H4 (cell line): ENCODE measurements at places on chromosomes 2 and 18. TPM values are rescaled to one million over a fixed set of nuclear protein-coding genes. Genes with fewer than 3 reads are reported as not detected.

Gene SERPINB4
- not detected in 2 replicates for total RNA-seq

DNA sequence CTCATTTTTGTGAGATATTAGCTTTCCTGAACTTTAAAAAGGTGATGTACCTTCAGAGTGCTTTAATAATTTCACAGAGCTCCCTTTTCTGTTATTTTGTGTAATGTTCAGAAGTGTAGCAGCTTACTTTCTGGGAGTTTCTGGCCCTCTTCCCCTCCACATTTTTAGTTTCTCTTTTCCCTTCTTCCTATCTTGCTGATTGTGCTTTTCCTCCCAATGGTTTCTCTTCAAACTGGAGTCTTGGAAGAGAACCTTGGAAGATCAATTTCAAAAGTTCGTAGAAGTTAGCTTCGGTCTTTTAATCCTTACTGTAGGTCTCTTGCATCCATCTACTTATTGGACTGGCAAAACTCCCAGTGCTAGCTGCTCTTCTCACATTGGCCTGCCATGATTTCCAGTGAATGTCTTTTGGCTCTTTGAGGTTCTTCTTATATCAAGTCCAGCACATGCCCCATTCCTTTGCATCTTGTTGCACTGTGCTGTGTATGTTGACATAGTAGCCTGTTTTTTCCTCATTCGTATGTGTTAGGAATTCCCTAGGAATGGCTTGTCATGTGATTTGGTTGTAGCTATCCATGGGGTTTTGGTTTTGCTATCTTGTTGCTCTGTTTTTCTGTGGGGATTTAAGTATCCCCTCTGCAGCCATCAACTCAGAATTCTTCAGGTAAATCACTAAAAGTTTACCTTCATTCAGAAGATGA lies 7.8 kb downstream of the CCNT2 start:
- peak; percentile 3 for DNase-seq

DNA sequence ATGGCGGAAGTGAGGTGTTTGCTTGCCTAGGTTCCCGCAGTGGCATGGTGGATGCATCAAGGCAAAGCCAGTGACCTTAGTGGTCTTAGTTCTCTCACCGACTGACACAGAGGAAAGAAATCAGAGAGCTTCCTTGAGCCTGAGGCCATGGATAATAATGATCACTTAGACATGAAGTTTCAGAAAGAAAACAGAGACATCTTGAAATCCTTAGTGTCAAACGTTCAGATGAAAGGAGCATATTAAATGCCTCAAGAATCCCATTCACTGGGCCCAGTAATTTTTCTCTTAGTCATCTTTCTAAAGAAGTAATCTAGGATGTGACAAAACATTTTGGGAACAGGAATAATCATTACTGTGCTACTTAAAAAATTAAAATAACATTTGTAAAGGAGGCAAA lies 35.2 kb downstream of the COPS8 start:
- no peak for DNase-seq

Gene DHX57
- 6.7 and 14.3 TPM in 2 replicates for total RNA-seq

Gene OSR1
- 1.3 TPM in 2 replicates for total RNA-seq

Gene GALNT5
- 0.04 and 0.14 TPM in 2 replicates for total RNA-seq

- DNase-seq, result no peak
These were observed 40.9 kb upstream of the STPG4 start for GRCh38 chr2:47196046-47196445.

Gene MLPH
- 7.7 and 9.9 TPM in 2 replicates for total RNA-seq

Gene MC4R
- total RNA-seq, result 0.14 and 0.45 TPM in 2 replicates

Gene MYL12A
- total RNA-seq, result 437 and 447 TPM in 2 replicates

- peak; percentile 27 for DNase-seq
These were observed 182.3 kb downstream of the RDH14 start for GRCh38 chr2:18378020-18378653.

DNA sequence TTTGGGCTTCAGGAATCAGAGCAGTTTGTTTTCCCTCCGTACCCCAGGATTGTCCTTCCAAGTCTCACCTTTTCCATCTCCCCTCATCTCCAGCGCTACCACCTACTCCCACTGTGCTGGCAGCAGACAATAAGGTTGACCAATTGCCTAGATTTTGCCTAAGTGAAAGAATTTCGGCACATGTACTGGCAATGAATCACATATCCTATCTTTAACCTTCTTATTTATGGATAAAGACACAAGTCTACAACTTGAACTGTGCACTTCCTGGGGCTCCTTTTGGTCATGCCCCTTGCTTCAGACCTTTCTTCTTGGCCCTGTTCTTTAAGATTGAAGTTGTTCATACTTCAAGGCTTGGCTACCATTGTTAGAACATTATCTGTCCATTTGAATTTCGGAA lies 71.4 kb downstream of the KCMF1 start:
- no peak for DNase-seq

GRCh38 chr2:64488050-64488974 lies 34.4 kb downstream of the LGALSL start:
- DNase-seq, result peak; percentile 19

DNA sequence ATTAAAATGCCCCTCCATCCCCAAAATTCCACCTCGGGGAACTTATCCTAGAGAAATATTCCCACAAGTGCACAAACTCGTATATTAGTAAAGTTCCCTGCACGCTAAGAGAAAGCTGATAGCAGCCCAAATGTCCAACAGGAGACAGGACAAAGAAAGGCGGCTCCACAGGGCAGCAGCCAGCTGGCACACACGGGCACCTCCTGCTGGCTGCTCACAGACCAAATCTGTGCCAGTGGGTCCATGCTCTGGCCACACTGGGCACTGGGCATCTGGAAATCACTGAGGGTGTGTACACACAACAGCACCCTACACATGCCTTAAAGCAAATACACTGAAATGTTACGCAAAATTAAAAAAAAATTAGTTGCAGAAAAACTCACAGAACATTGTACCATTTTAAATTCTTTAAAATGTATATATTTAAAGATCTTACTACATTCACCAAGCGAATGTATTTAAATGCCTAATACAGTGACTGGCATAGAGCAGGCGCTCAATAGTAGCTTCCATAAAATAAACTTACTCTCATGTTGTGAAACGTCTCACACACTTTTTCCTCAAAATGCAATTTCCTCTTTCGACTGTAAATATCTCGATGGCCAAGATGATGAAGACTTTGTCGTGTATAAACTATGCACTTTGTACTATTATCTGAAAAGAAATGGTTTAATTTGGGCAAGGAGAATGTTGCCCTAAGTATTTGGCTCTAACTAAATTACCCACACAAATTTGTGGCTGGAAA lies 19.4 kb downstream of the ZNF516 start:
- peak; percentile 40 for DNase-seq

DNA sequence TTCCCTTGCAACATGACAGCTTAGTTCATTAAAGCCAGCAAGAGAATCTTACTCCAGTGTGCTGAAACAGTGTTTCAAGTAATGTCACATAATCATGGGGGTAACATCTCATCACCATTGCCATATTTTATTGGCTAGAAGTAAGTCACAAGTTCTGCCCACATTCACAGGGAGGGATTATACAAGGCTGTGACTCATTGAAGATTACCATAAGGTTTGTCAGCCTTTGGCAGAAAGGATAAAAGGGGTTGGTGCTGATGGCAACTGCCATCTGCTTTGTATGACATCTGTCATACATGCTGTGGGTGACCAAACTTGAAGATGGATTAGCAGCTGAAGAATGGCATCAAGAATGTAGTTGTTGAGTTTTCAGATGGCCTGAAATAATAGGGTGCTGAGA lies 61.2 kb downstream of the KCNE4 start:
- peak; percentile 15 for DNase-seq

Gene SPATA3
- total RNA-seq, result not detected in 2 replicates

Gene LDLRAD4
- total RNA-seq, result 5.5 and 6.9 TPM in 2 replicates

Gene TUBA3E
- 0.10 TPM in 1 of 2 replicates, not detected in the other for total RNA-seq

GRCh38 chr18:27699137-27699536 lies 477.8 kb downstream of the CDH2 start:
- DNase-seq, result no peak

- no peak for DNase-seq
These were observed 207.1 kb downstream of the SPAG16 start for GRCh38 chr2:213491376-213491775.

DNA sequence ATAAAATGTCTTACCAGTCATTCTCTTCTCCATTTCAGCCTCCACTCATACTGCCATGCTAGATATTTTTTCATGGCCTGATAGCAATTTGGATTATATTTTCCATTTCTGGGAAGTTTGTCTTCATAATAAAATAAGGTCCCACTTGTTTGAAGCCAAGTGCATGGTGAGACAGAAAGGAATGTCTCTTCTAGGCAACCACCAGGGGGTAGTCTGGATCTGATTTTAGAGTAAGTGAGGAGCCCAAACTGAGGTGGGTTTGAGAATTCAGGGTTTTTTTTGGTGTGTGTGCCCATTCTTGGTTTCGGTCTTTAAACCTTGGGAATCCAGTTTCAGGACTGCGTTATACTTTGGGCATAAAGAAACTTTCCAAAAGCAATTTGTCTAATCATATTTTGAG lies 315.5 kb downstream of the RPRM start:
- DNase-seq, result peak; percentile 45
